ENCODE measurements at places on chromosomes 7 and 10.

- no peak for DNase-seq
These were observed 150.2 kb upstream of the FZD8 start for GRCh38 chr10:35792291-35792690.

DNA sequence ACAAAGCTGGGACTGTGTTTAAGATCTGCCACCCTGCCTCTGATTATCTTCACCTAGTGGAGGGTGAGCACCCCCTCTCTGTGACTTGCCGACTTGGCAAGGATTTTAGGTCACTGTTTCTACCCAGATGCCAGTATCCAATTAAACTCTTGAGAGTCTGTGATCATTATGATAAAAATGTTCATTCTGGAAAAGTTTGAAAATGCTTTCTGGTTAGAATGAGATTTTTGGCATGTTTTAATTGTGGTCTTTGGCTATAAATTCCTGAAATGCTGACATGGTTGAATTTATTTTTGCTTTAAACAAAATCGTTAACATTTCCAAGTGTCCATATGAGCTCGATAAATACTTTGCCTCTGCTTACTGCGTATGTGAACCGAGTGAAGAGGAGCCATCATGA is 221.4 kb downstream of the BICC1 start:
- DNase-seq, result no peak

- no peak for DNase-seq
These were observed 26.5 kb upstream of the CNTNAP2 start for GRCh38 chr7:146090023-146090645.

- no peak for DNase-seq
These were observed 851.3 kb upstream of the POM121L12 start for GRCh38 chr7:52184006-52184703.

DNA sequence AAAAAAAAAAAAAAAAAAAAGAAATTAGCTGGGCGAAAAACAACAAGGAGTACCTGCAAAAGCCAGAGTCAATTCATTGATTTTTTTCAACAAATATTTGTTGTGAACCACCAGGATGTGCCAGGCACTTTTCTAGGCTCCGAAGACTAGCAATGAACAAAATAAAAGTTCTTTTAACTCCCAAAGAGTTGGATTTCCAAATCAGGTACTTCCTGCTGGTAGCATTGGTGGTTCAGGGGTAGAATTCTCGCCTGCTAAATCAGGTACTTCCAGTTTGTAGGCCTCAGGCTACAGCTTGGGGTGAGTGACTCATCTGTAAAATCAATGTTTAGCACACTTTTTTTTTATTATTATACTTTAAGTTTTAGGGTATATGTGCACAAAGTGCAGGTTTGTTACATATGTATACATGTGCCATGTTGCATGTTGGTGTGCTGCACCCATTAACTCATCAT is 10.9 kb downstream of the PPA1 start:
- no peak for DNase-seq

DNA sequence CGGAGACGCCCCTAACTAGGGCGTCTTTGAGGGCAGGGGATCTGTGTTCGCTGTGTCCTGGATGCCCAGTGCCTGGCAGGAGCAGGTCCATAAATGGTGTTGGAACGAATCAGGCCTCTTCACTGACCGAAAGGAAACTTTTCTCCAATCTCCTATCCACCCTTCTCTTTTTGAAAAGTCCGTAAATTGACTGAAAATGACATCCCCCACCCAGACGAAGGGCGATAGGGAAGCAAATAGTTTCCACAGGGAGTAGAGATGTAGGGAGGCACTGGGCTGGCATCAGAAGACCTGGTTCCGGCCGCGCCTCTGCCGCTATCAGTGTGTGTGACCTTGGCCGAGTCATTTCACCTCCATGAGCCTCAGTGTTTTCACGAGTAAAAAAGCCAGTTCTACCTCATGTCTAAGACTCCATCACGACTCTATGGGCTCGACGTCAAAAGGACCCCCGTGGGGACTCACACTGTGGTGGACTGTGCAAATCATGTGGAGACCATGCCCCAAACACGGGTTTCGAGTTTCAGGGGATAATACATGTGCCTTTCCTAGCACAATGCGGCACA is 497 bp upstream of the RAB11FIP2 start:
- no peak for DNase-seq

DNA sequence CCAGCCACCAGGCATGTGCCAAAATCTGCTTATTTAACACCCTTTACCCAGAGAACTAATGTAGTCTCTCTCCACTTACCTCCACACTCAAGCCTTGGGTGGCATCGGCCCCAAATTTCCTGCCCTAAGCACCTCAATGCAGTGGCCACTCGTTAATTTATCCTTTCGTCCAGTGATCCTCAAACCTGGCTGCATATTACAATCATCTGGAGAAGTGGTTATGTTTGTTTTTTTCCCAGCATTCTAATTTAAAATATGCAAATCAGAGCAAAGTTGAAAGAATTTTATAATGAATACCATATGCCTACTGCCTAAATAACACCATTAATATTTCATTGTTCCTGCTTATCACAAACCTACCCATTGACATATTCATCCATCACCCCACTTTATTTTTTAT is 25.7 kb downstream of the CREB3L2 start:
- no peak for DNase-seq

GRCh38 chr10:34814223-34814912 is 728 bp downstream of the PARD3 start:
- DNase-seq, result no peak

GRCh38 chr7:75546237-75547015 is 54.3 kb downstream of the SPDYE5 start:
- no peak for DNase-seq

DNA sequence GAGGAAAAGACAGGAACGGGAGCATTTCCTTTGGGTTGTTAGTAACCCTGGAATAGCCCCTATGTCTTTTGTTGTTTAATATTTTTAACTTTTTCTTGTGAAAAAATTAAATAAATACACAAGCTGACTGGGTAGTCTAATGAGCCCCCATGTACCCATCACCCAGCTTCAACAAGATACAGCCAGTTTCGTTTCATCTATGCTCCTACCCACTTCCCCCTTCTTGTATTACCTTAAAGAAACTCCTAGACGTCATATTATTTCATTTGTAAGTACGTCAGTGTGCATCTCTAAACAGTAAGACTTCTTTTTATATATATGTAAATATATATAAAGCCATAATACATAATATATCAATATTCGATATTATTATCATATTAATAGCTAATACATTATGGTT is 42.8 kb upstream of the NUB1 start:
- DNase-seq, result no peak

- no peak for DNase-seq
These were observed 94.4 kb downstream of the AHR start for GRCh38 chr7:17392846-17393245.

- no peak for DNase-seq
These were observed 37.8 kb downstream of the PFKP start for GRCh38 chr10:3105166-3105565.

DNA sequence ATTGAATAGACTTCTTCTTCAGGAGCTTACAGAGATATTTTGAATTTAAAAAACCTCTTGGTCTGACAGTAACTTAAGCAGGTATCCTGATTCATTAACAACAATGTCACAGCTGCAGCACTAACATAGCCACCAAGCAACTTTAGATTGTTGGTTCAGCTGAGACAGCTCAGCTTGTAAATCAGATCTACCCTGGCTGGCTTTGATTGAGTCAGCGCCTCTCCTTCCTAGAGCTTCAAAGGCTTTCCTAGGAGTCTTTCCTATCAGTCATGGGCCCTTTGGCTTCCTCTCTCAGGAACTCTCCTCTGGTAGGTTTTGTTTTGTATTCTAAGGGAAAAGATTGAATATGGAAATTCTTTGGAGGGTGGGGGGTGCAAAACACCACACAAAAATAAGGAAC is 70.7 kb upstream of the STEAP4 start:
- DNase-seq, result no peak

DNA sequence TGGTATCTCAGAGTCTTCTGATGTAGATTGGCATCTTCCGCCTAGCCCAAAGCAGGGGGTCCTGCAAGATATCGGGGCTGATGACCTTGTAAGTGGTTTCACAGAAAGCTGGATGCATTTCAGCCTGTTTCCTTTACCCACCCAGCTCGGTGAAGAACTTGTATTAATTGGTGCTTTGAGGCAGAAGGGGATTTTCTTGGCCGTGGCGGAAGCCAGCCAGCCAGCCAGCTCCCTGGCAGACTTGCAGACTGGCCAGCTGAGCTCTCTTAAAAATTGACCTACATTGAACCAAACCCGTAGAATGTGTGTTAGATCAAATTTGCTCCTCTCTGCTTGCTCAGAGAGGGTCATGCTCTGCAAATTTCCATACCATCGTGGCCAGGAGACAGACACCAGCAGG is 218.4 kb downstream of the ADAM12 start:
- no peak for DNase-seq

DNA sequence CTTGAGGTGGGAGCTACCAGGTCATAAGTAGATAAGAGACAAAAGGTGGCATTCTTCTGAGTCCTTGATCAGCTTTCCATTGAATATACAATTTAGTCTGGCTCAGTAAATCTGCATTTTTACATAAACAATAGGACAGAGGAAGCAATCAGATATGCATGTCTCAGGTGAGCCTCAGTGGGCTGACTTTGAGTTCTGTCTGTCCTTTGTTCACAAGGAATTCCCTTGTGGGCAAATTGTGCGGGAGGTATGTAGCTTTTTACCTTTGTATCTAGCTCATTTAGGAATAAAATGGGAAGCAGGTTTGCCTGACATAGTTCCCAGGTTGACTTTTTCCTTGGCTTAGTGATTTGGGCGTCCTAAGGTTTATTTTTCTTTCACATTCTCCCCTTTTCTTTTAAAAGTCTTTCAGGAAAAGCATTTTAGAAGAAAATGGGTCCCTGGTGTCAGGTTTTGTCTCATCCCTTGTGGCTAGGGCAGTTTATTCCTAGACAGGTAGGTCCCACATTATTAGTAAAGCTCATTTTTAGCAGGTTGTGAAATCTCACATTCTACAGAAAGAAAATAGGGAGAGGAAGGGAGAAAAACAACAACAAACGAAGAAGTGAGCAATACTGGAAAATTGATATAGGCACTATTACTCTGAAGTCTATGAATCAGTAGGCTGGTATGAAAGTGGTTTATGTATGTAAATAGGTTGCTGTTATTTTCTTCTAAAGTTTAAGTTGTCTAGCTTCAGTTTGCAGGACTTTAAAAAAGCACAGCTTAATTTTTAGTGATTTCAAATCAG is 16.5 kb downstream of the SPAM1 start:
- no peak for DNase-seq

- no peak for DNase-seq
These were observed 118.9 kb downstream of the PRPF18 start for GRCh38 chr10:13705526-13706174.

- DNase-seq, result no peak
These were observed 427.4 kb downstream of the DNAJB6 start for GRCh38 chr7:157764193-157764592.

GRCh38 chr10:114544045-114544659 is 113.9 kb downstream of the ABLIM1 start:
- DNase-seq, result peak; percentile 82

Data from activated CD8-positive, alpha-beta memory T cell treated with anti-CD3 and anti-CD28 coated beads for 24 hours (primary cell).